ENCODE measurements at places on chromosomes 2 and 18. TPM values are rescaled to one million over a fixed set of nuclear protein-coding genes. Genes with fewer than 3 reads are reported as not detected.
A peak's percentile ranks its signal among the peaks of the same experiment; 100 is the strongest.

- no peak for DNase-seq
Observed at GRCh38 chr18:48855422-48856377, 95.1 kb downstream of the SMAD7 start.

The HNMT gene
- total RNA-seq, result not detected

- DNase-seq, result peak; percentile 6
Observed at GRCh38 chr2:213119061-213119809, 32.2 kb downstream of the IKZF2 start.

The ADCYAP1 gene
- not detected for total RNA-seq

DNA sequence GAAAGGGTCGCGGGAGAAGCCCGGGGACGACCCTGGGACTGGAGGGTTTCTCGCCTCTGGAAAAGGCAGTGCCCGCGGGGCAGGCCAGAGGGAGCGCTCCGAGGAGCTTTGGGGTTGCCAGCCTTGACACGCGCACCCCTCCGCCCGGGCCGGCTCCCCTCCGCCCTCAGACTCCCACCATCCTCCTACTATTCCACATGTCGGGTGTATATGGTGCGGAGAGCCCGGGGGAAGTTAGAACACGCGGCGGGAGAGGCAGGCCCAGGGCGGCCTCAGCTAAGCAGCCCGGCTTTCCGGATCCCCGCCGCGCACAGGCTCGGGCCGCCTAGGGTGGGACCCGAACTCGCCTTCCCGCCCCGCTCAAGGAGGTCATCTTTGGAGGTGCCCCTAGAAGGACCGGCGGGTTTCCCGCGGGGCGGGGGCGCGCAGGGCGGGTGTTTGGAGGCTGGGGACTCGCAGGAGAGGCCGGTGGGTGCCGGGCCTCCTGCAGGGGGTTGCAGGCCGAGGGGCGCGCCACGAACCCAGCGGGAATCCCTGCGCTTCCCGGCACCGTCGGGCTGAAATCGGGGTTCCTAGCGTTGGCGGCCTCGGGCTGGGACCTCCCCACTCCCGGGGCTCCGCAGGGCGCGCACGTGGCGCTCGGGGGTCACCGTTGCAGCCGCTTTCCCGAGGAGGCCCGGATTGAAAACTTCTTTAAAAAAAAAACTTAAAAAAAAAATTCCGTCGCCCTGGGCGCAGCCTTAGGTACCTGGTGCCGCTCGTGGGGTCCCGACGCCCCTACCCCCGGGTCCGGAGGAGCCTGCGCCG, 3.7 kb downstream of the NFATC1 start:
- peak; percentile 52 for DNase-seq

GRCh38 chr2:41736586-41736985, 311.2 kb upstream of the PKDCC start:
- DNase-seq, result no peak

- DNase-seq, result no peak
Observed at GRCh38 chr2:70240599-70240998, 7.8 kb downstream of the TIA1 start.

GRCh38 chr2:213015387-213016165, 135.8 kb downstream of the IKZF2 start:
- peak; percentile 66 for DNase-seq

DNA sequence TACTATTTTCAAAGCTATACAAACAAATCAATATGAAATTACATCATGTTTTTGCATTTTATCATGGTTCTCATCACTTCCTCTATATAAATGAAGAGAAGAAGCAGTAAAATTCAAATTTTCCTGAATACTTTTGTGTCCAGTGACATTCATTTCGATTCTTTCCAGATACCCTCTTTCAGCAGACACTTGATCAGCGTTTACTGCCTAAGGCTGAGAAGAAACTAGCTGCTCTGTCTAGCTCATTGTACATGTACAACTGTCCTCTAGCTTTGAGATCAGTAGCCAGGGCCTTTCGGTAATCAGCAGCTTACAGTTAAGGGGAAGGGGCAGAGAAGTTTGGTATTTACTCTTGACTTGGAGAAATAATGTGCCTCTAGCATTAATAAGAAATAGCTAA, 4.8 kb downstream of the VRK2 start:
- no peak for DNase-seq

GRCh38 chr2:144357623-144358373, 162.1 kb downstream of the ZEB2 start:
- peak; percentile 47 for DNase-seq

The SLC4A5 gene
- 1.1 TPM for total RNA-seq

DNA sequence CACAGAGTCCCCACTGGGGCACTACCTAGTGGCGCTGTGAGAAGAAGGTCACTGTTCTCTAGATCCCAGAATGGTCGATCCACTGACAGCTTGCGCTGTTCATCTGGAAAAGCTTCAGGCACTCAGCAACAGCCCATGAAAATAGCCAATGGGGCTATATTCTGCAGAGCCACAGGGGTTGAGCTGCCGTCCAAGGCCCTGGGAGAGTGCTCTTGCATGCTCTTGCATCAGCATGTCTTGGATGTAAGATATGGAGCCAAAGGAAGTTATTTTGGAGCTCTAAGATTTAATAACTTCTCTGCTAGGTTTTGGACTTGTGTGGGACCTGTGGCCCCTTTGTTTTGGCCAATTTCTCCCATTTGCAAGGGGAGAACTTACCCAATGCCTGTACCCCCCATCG, 164.7 kb upstream of the HNMT start:
- DNase-seq, result no peak

DNA sequence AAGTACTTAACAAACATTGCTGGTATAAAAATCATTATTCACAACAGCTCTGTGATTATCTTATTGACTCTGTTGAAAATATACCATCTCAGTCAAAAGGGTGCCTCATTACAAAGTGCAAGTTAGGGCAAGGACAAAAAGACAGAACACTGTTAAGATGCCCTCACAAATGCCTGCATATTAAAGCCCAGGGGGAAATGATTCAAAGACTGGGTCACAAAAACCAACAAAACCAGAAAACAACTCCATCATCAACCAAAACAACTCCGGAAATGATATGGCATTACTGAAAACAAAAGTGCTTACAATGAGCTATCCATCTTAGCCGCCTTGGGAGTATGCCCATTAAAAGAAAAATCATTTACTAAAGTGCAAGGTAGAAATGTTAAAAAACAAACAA, 9.9 kb downstream of the PLA2R1 start:
- no peak for DNase-seq

The ANKRD29 gene
- total RNA-seq, result not detected

The GAREM2 gene
- total RNA-seq, result 1.3 TPM

The CNRIP1 gene
- total RNA-seq, result not detected

DNA sequence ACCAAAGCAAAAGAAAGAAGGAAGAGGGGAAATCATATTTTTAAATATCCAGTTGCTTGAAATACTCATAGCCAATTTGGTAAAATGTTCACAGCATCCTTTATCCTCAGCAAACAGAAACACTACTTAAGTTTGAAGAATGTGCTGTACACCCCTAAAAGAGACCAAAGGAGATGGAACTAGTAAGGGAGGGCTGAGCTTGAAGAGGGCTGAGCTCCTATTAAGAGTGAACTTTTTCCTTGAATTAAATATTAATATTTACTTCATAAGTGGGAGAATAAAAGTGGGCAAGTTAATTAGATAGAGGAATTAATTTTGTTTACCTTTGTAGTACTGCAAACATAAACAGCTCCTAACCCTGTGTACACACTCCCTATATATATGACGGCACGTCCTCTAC, 7.0 kb downstream of the EVX2 start:
- DNase-seq, result no peak

- no peak for DNase-seq
Observed at GRCh38 chr18:23458830-23459529, 5.9 kb downstream of the RIOK3 start.

The FABP1 gene
- not detected for total RNA-seq

GRCh38 chr2:238339814-238340213, 19.5 kb downstream of the TRAF3IP1 start:
- DNase-seq, result peak; percentile 17

The DNAJC5G gene
- not detected for total RNA-seq

- no peak for DNase-seq
Observed at GRCh38 chr2:188917632-188918031, 56.5 kb upstream of the COL3A1 start.

GRCh38 chr2:138486363-138487198, 15.0 kb upstream of the SPOPL start:
- no peak for DNase-seq

Measured in activated naive CD4-positive, alpha-beta T cell treated with anti-CD3 and anti-CD28 coated beads for 36 hours (primary cell).